Testis (tissue), 5 donors: ENCODE measurements at places on chromosomes 2 and 18.

DNA sequence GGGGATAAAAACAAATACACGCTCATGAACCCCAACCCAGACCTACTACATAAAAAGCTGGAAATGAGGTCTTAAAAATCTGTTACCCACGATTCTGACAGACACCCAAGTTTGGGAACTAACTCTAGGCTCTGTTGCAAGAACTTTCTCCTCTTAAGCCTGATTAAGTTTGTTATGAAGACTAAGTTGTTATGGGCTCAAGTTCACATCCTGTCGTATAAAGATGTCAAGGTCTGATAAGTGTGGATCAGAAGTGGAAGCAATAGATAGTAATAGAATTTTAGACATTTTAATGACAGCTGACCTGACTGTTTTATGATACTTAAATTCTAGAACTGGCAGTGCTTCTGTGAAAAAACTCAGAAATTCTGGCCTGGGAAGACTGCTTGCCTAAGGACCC lies 43.2 kb downstream of the LPIN2 start:
- H3K4me1 ChIP-seq = peaks cover 14% of the 10 kb centered on the region
- H3K27ac ChIP-seq = no peak overlapping the region
- no peaks in the 10 kb centered on the region for H3K27me3 ChIP-seq
- H3K4me3 ChIP-seq = no peak overlapping the region

DNA sequence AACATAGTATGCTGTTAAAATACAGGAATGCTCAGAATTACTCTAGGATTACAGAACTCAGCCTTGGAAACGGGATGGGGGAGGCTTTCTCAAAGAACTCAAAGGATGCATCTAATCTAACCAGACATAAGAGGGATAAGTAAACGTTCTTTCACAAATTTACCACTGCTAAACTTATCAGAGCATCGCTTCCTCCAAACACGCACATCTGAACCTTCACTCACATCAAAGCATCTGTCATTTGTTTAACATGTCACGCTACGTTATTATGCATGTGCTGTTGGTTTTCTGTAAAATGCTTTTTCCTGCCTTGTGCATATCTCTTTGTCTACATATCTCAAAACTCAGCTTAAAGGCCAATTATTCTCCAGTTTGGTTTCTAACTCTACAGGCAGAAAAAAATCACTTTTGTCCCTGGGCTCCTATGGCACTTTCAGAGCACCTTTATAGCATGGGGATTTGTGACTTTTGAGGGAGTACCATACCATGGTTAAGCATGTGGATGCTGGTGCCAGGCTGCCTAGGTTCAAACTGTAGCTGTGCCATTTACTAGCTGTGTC lies 106.7 kb upstream of the FSHR start:
- H3K36me3 ChIP-seq = no peaks in the 10 kb centered on the region
- no peak for DNase-seq
- H3K27ac ChIP-seq = no peak overlapping the region
- no peaks in the 10 kb centered on the region for H3K4me1 ChIP-seq
- no peaks in the 10 kb centered on the region for H3K27me3 ChIP-seq
- no peak overlapping the region for H3K4me3 ChIP-seq

DNA sequence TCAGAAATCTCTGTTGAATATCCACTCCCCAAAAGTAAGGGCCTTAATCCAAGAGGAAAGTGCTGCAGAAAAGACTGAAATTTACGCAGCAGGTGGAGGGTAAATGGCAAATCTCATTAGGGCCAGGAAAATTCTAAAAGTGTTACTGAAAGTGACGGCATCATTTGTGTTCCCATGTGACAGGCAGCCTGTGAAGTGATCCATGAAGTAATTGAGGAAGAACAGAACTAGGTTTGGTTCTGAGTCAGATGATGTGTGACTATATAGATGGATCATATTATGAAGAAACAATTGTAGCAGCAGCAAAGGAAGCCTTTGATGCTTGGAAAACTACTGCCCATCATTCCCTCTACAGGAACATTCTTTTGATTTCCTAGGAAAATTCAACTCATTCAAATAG lies 401.2 kb downstream of the TGIF1 start:
- H3K36me3 ChIP-seq = no peaks in the 10 kb centered on the region
- H3K27ac ChIP-seq = no peak overlapping the region
- DNase-seq = no peak
- H3K4me1 ChIP-seq = no peaks in the 10 kb centered on the region
- no peak overlapping the region for H3K4me3 ChIP-seq

DNA sequence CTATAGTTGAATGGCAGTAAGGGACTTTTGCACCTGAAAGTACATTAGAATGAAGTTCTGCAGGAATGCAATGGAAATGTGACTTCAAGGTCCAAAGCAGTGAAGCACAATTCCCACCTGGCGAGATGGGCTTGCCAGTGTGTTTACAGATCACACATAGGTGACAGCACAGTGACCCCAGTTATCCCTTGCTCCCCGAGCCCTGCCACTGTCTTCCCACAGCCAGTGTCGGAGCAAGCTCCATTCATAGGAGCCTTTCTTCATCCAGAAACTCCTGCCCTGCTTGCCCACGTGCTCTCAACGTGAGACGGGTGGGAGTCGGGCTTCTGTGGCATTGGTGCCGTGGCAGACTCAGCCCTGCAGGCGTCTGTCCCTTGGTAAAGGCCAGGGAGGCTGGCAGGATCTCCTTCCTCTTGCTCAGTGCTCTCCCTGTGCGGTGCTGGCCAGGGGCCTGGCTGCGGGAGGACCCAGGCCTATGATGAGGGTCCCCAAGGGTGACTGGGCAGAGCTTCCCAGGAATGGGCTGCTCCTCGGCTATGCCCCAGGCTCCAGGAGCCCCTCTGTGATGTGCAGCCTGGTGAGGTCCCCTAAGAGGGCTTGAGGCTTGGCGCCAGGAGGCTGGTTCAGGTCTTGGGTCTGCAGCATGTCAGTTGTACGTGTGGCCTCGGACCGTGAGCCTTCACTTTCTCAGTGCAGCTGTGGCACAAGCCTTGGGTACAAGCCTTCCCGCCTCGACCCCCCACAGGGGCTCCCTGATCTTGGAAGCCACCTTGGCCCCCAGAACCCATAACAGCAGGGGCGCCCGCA lies 40.2 kb downstream of the SNED1 start:
- H3K27ac ChIP-seq = no peak overlapping the region
- no peaks in the 10 kb centered on the region for H3K27me3 ChIP-seq
- DNase-seq = no peak
- no peaks in the 10 kb centered on the region for H3K36me3 ChIP-seq
- no peaks in the 10 kb centered on the region for H3K4me1 ChIP-seq

- H3K36me3 ChIP-seq = no peaks in the 10 kb centered on the region
- peak overlapping the region; percentile 49 for H3K4me3 ChIP-seq
- no peaks in the 10 kb centered on the region for H3K27me3 ChIP-seq
- H3K27ac ChIP-seq = peak overlapping the region; percentile 85
- peak; percentile 67 for DNase-seq
- H3K4me1 ChIP-seq = peaks cover 48% of the 10 kb centered on the region
Measured at GRCh38 chr2:54557601-54558187, 101.6 kb downstream of the SPTBN1 start.

- H3K4me3 ChIP-seq = no peak overlapping the region
- H3K36me3 ChIP-seq = no peaks in the 10 kb centered on the region
- H3K4me1 ChIP-seq = no peaks in the 10 kb centered on the region
- H3K27me3 ChIP-seq = no peaks in the 10 kb centered on the region
- no peak overlapping the region for H3K27ac ChIP-seq
- DNase-seq = no peak
Measured at GRCh38 chr2:122737429-122738077, 982.1 kb downstream of the TSN start.
